ENCODE measurements at places on chromosomes 13 and 19. TPM values are rescaled to one million over a fixed set of nuclear protein-coding genes. Genes with fewer than 3 reads are reported as not detected.

IGFL1 gene
- total RNA-seq = not detected

C5AR1 gene
- total RNA-seq = 4.1 TPM

ICAM3 gene
- total RNA-seq = 1.9 TPM

KLK12 gene
- total RNA-seq = not detected

SIGLEC10 gene
- 0.05 TPM for total RNA-seq

CATSPERD gene
- not detected for total RNA-seq

CEACAM6 gene
- 0.50 TPM for total RNA-seq

SYNGR4 gene
- not detected for total RNA-seq

SHISA7 gene
- 0.42 TPM for total RNA-seq

PPP1R15A gene
- 46.7 TPM for total RNA-seq

C19orf67 gene
- 3.0 TPM for total RNA-seq

NPAS1 gene
- total RNA-seq = 1.0 TPM

SRRM5 gene
- total RNA-seq = 1.3 TPM

Measured in motor neuron (in vitro differentiated cells).